Stimulated activated CD4-positive, alpha-beta T cell treated with anti-CD3 and anti-CD28 coated beads, TNF-alpha, amount 100 ng/mL, for 24 hours (primary cell): ENCODE measurements at places on chromosomes 5 and 9.

DNA sequence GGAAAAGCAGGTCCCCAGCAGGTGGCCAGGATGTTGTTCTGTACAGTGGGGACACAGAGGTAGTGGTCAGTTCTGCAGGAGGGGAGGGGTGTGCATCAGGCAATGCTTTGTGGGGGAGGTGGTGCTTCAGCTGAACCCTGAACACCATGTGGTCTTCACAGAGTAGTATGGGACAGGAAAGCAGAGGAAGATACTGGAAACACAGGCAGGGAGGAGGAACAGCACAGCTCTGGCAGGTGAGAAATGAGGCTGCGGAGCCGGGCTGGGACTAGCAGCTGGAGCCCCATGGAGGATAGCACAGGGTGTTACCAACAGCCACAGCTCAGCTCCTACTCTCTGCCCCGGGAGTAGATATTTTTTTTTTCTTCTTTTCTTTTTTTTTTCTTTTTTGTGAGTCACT, 161.5 kb downstream of the ENTREP1 start:
- DNase-seq = no peak

DNA sequence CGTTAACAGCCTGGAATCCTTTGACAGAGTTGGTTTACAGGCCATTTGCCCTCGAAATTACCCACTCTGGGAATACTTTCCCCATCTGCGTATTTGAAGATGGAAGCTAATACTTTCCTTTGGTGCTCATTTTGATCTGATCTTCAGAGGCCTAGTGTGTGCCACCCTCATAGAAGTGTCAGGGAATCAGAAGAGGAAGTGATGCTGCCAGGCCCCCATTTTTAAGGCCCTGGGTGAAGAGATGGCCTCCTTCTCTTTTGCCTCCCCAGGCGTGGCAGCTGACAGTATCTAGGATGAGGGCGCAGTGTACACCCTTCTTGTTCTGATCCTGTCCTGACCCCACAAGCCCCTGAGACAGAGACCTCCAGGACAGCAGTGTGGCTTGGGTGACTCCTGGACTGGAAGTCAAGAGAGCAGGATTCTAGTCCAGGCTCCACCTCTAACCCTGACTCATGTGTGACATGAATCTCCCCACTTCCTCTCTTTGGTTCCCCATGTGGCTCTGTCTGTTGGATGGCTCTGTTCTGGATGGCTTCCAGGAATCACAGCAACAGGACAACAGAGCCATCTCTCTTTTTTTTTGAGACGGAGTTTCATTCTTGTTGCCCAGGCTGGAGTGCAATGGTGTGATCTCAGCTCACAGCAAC, 27.8 kb downstream of the CSF1R start:
- DNase-seq = no peak

- no peak for DNase-seq
These were observed 320.9 kb upstream of the KLF4 start for GRCh38 chr9:107810461-107810961.

DNA sequence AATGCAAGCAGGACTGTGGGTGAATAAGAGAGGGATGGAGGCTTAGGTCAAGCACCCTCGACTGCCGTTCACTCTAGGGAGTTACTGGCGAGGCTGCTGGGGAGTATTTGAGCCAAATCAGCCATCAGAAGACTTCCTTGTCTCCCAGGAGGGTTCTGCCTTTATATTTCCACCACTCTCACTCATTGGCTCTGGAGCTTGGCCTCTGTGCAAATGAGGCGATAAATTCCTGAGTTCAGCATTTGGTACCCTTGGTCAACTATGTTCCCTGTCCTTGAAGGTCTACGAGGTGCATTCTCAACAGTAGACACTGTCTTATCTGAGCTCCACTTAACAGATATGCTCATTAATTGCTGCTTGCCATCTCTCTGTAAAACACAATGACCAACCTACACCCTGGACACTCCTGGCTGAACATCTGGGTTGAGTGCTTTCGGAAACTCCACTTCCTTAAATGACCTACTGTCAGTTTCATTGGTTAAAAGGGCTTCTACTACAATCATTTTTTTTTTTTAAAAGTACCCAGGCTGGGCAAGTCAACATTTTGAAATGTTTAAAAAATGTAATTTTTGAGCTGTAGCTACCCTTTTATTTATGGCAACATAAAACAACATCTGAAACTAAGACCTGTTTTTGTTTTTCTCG, 153.2 kb downstream of the NTRK2 start:
- DNase-seq = no peak

GRCh38 chr9:127033789-127034188, 88.6 kb downstream of the ANGPTL2 start:
- DNase-seq = no peak

- no peak for DNase-seq
These were observed 20.0 kb upstream of the CEP72 start for GRCh38 chr5:592158-592557.

- DNase-seq = no peak
These were observed 208.5 kb downstream of the TMEM161B start for GRCh38 chr5:88060194-88060593.

DNA sequence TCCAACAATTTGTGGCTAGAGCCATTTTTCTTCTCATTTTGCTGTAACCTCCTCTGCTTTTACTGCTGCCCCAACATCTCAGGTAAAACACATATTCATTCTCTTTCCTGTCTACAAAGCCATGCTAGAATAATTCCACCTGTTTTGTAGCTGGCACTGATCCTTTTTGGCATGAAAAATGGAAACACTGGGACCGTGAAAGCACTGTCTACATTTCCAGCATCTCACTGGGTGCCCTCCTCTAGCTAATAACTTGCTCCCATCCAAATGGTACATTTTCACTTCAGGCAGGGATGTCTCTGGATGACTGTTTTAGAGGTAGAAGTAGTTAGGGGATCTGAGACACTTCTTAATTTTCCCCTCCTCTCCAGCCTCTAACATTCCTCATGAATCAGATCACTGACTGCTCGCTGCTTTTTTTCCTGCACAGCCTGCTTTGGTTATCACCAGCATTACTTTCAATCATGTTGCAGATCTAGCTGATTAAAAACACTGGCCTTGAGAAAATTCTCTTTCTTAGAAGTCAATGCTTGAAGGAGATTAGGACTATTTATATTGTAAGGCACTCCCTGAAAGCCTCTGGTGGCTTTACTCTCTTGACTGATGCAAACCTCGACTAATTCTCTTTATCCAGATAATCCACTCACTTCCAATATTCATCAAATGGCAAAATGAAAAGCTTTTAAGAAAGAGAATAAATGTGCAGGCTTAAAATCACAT, 1312.6 kb upstream of the DMAC1 start:
- DNase-seq = no peak
